ENCODE measurements at places on chromosomes 16 and 17. TPM values are rescaled to one million over a fixed set of nuclear protein-coding genes. Genes with fewer than 3 reads are reported as not detected.

Gene ATP2C2
- not detected for total RNA-seq

Gene SGF29
- total RNA-seq: 41.1 TPM

Gene EFNB3
- not detected for total RNA-seq

Gene MYO18A
- 52.9 TPM for total RNA-seq

Gene GPR139
- total RNA-seq: not detected

DNA sequence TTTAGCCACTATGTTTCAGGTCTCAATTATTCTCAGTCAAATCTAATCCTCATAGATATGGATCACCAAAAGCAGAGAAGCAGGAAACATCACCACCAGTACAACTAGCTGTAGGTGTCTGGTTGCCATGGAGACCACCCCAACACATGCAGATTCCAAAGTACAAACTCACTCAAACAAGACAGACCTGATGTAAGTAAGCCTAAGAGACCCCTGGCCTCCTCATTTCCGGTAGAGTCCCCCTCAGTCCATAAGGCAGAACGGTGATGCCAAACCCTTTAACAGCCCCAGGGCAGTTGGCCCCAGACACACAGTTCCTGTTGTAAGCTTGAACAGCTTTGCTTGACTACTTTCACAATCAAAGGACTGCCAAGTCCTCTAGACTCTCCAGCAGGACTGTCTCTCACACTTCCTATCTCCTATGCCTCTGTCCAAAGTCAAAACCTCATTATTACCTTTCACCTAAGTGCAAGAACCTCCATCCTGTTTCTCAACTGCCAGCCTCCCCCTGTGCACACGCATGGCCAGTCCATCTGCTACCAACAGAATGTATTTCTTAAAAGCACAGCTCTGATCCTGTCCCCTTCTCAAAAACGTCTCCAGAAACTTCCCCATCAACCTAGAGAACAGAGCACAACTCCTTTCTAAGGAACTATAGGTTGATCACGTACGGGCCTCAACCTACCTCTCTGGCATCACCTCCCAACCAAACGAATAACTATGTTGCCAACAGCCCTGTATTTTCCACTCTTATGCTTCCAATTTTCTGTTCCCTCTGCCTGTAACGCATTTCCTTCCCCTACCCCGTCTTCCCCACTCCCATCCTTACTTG, 23.9 kb downstream of the SLC39A11 start:
- DNase-seq: no peak

- DNase-seq: no peak
Observed at GRCh38 chr16:1338855-1339675, 5.6 kb downstream of the BAIAP3 start.

DNA sequence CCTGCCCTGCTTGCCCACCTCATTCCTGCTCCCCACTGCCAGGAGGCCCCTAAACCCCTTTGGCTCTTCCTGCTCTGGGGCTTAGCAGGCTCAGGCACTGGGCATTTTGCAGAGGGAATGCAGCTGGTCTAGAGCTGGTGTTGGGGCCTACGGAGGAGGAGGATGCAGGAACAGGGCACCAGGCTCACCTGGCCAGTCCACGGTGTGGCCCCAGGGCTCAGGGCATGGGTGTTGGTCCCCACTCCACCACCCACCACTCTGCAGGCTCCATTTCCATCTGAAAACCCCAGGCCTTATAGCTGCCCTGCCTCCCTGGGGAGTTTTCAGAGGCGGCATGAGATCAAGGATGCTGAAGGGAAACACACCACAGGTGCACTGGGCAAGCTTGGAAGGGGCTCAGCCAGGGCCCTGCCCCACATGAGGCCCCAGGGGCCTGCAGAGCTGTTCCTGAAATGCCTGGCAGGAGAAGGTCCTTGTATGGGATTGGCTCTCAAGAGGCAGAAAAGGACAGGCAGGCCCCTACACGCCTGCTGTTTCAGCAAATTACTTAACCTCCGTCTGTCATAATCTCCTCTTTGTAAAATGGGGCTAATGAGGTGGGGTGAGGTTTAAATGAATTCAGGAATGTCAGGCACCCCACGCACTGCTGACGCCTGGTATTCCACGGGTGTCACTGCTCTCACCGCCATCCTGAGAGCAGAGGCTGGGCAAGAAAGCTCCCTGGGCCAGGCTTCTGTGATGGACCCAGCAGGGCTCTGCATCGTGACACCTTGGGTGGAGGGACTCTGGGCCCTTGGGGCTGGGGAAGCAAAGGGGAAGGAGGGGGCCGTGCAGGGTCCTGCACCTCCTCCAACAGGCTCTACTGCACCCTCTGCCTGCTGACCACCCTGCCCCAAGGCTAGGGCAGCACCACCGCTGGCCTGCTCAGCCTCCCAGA, 9.3 kb downstream of the SLC47A2 start:
- DNase-seq: no peak

GRCh38 chr16:27518226-27518625, 31.5 kb downstream of the GTF3C1 start:
- no peak for DNase-seq

DNA sequence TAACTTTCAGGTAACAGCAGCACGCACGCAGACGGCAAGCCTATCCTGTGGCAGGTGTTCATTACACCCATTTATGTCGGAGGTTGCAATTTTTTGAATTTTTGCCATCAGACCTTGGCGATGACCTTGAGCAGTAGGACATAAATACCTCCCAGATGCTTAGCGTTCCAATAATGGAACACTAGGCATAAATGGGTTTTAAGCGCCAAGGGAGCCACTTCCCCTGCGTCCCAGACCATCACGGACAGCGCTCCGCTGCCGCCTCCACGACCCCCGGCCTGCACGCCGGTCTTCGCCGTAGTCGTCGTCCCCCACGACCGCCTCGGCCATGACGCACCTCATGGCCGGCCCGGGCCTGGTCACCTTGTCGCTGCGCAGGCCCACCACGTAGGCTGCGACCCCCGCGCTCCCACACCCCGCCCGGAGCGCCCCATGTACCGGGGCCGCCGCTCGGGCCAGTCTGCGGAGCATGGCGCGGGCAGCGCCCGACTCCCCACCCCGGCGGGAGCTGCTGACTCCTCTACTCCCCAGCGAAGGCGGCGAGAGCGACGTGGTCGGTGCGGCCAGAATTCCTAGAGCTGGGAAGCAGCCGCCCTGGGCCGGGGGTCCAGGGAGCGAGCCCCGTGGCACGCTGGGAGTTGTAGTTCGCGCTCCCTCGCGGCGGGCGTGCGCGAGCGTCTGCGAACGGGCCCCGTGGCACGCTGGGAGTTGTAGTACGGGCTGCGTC, 22.7 kb downstream of the TMEM235 start:
- DNase-seq: peak; percentile 87

DNA sequence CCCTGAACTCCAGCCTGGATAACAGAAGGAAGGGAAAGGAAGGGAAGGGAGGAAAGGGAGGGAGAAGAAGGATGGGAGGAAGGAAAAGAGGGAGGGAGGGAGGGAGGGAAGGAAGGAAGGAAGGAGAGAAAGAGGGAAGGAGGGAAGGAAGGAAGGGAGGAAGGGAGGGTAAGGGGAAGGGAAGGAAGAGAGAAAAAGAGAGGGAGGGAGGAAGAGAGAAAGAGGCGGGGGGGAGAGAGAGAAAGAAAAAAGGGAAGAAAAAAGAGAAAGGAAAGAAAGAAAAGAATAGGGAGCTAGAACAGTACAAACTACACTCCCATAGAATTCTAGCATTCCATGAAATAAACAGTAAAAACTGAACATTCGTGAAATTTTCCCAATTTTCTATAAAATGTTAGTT, 23.1 kb upstream of the TRIM37 start:
- no peak for DNase-seq

- no peak for DNase-seq
Observed at GRCh38 chr16:54783226-54783625, 147.4 kb upstream of the IRX5 start.

DNA sequence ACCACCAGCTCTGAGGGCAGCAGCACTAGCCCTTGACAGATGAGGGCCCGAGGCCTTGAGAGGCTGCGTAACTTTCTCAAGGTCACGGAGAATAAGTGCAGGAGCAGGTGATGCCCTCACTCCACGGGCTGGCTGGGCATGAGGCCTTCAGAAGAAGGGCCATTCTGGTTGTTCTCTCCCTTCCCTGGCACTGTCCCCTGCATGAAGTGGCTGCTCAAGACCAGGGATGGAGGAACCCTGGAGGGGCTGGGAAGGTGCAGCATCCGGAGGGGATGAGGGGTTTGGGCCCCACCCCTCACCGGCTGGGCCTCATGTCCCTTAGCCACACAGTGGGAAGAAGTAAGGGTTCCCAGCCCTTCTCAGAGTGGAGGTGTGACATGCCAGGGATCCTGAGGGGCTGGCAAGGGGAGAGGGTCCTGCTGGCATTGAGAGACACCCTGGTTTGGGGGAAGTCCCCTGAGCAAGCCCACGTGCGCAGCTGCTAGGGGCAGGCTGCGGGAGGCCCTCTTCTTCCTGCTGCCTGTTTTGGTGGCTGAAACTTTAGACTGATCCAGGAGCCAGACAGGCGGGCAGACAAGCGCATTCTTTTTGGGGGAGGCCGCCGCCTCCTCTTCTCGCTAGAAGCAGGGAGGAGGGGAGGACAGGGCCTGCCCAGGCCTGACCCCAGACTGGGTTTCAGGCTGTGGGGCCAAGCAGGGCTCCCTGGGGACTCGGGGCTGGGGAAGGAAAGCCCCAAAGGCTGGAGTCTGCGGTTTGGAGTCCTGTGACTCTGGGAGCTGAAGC, 74.0 kb downstream of the N4BP1 start:
- DNase-seq: peak; percentile 49

GRCh38 chr16:1102921-1103635, 7.0 kb upstream of the C1QTNF8 start:
- peak; percentile 60 for DNase-seq

DNA sequence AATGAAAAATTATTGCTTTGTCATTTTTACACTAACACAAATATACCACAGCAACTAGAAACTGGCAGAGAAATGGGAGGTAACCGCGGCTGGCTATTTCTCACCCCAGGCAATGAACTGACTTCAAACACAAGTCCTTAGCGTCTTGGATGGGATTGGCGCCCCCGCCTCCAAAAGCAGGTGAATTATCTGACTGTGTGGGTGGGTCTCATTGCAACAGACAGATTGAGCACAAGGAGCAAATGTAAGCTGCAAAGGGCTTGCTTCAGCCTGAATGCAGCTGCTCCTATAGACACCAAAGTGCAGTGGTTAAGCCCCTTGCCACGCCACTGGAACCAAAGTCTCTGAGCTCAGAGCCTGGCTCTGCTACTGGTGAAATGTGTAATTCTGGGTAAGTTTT, 225.0 kb downstream of the XYLT1 start:
- no peak for DNase-seq

GRCh38 chr17:7946441-7946840, 14.4 kb downstream of the CNTROB start:
- no peak for DNase-seq

- DNase-seq: no peak
Observed at GRCh38 chr16:54504372-54504771, 217.8 kb upstream of the IRX3 start.

DNA sequence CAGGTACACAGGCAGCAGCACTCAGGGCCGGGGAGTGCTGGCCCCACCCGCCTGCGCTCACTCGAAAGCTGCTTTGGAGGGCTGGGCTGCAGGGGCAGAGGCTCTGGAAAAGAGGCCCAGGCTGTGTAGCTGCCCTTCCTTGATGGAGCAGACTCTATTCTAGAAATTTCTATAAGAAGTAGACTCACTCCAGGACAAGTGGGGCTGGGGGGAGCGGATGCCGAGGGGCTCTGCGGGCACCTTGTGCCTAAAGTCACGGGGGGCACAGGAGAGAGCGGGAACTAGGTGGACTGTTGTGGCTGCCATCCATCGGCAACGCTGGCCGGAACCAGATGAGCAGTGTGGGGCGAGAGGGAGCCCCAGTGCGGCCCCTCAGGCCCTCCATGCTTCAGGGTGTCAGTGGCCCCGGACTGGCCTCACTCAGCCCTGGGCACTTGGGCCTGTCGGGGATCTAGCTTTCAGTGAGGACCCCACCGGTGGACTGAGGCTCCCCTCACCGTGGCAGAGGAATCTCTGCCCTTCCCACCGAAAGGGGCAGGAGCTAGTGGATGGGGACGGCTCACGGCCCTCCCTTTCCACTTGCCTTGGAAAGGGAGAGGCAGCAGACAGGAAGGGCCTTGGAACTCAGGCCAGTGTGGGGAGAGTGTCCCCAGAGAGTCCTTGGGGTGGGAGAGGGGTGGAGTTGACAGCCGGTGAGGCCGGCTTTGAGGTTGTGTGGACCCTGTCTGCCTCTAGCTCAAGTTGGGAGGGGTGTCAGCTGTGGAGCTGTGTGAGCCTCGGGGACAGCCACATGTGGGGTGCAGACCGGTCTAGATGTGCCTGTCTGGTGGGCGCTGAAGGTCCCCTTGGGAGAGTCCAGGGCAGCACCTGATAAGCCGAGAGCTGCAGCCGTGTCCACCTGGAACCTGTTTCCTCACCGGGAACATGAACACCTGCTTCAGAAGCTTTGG, 16.6 kb downstream of the ENDOV start:
- DNase-seq: no peak

- DNase-seq: no peak
Observed at GRCh38 chr16:3949946-3950342, 69.4 kb upstream of the CREBBP start.

GRCh38 chr16:47493381-47494337, 32.5 kb downstream of the PHKB start:
- no peak for DNase-seq

- no peak for DNase-seq
Observed at GRCh38 chr16:23827057-23827456, 8.7 kb upstream of the PRKCB start.

- peak; percentile 26 for DNase-seq
Observed at GRCh38 chr16:67967958-67968399, 458 bp downstream of the SLC12A4 start.

DNA sequence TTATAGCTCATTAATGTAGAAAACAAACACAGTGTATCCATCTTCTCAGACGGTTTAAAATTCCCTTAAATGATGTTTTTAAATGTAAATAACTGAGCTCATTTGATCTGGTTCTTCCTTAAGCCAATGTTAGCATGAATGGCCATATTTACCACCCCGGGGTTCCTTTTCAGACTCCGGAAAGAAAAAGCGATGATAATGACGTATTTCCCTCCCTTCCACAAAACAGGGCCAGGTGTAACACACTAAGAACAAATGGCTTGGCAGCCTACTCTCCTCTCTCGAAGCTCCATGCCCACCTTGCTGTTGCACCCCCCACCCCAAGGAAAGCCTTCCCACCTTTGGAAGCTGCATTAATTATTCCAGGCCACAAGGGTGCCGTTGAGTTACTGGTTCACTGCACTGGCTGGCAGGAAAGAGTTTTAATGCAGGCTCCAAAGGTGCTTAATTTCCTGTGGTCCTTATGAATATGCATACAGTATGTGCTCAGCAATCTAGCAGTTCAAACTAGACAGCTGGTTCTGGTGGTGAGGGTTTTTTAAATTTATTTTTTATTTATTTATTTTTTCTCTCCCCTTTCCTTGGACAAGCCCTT, 378.9 kb downstream of the WWOX start:
- no peak for DNase-seq

DNA sequence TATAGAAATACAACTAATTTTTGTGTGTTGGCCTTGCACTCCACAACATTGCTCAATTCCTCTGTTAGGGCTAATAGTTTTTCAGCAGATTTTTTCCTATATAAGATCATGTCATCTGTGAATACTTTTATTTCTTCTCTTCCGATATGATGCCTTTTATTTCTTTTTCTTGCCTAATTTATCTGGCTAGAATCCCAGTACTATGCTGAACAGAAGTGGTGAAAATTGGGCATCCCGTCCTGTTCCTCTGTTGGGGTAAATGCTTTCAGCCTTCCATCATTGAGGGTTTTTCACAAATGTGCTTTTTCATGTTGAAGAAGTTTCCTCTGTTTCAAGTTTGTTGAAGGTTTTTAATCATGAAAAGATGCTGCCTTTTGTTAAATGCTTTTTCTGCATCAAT, 22.7 kb upstream of the TNFRSF13B start:
- DNase-seq: no peak

GRCh38 chr17:330993-331701, 21.5 kb downstream of the RPH3AL start:
- DNase-seq: peak; percentile 60

Data from CD8-positive, alpha-beta T cell (primary cell).